ENCODE measurements at places on chromosomes 3 and 15.

DNA sequence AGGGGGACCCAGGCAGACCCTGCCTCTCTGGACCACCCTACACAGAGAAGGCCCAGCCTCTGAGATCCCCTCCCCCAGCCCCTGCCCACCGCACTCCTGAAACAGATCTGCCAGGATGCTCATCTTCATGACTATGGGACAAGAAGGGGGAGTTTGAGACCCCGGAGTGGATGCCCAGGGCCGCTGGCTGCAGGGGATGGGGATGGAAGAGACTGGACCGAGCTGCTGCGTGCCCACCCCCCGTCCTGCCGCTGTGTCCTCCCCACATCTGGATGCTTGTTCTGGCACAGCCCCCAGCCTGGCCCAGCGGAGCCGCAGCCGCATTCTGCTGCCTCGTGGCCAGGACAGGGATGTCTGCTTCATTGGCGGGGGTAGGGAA lies 30.3 kb upstream of the SEMA3F start:
- no peaks in the 10 kb centered on the region for H3K36me3 ChIP-seq
- H3K4me3 ChIP-seq, result no peak overlapping the region
- no peaks in the 10 kb centered on the region for H3K27me3 ChIP-seq
- DNase-seq, result no peak

- H3K36me3 ChIP-seq, result no peaks in the 10 kb centered on the region
- no peaks in the 10 kb centered on the region for H3K4me1 ChIP-seq
- no peak for DNase-seq
- H3K27ac ChIP-seq, result no peak overlapping the region
- H3K27me3 ChIP-seq, result no peaks in the 10 kb centered on the region
Observed at GRCh38 chr3:66019896-66020295, 18.8 kb downstream of the MAGI1 start.

DNA sequence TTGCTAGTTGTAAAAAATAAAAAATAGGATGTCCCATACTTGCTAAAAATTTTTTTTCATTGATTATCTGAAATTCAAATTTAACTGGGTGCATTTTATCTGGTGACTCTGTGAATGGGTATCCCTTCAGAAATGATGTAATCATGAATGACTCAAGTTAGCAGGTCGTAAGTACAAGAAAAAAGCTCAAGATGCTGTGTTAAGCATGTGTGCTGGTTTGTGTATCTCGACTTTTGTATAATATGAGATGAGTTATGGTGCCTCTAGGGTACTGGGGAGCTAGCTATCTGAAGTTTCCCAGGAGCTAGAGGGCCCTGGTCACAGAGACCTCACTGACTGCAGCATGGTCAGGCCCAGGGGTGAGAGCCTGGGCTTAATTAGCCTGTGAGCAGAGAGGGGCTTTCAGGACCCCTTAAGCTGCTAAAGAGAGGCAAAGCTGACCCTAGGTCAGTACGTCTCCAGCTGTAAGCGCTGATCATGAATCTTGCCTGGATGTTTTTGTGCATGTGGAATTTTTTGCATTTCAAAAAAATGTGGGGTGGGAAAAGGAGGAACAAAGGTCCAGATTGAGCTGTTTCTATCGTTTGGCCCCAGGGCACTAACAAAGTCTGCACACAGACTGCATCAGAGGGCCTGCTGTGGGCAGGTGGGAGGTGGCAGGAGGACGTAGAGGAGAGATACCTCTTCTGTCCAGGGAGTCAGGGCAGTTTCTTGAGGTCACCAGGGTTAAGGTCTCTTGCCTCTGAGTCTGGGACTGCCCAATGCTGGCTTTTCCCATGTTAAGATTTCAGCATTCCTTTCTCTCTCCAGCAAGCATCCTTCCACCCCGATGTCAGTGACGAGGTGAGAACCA lies 233.2 kb upstream of the TPM1 start:
- H3K4me1 ChIP-seq, result no peaks in the 10 kb centered on the region
- no peaks in the 10 kb centered on the region for H3K27me3 ChIP-seq
- DNase-seq, result no peak
- H3K27ac ChIP-seq, result no peak overlapping the region

DNA sequence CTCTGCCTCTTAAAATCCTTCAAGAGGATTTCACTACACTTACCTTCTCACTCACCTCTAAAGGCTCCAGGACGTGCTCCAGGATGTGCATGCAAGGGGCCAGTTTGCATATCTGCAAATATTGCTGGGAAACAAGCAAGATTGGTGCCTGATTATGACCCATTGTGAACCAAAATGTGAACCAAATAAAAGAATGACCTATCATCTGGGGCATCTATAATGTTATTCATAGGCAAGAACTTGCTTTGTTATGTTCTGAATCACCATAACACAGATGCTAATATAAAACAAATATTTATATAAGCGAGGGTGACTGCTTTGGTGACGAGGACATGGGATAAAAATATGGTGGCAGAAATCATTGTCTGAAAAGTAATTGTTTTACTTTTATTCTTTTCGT lies 5.5 kb downstream of the IL12A start:
- H3K4me3 ChIP-seq, result no peak overlapping the region
- no peaks in the 10 kb centered on the region for H3K27me3 ChIP-seq
- DNase-seq, result no peak
- H3K4me1 ChIP-seq, result peaks cover 8% of the 10 kb centered on the region

DNA sequence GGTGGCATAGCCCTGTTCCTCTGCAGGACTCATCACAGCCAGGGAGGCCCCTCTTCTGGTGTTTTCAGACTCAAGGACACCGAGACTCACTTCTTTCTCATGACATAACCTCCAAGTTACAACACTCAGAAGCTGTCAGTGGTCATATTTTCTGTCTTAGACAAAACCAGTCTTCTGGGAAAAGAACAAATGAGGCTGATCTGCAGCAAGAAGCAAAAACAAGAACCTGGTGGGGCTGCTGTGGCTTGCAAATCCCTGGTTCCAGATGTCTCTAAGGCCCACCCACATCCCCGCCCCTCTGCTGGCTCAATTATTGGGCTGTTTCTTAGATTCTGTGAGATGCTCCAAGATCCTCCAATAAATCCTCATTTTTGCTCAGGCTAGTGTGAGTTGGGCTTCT lies 16.6 kb upstream of the LOXL1 start:
- H3K4me1 ChIP-seq, result no peaks in the 10 kb centered on the region
- no peak overlapping the region for H3K27ac ChIP-seq
- H3K36me3 ChIP-seq, result no peaks in the 10 kb centered on the region
- DNase-seq, result no peak

Measured in transverse colon (tissue), 4 donors.